T-helper 2 cell treated with Interferon-gamma antibody and Interleukin-4, amounts not matched to agents 5 μg/mL and 100 μg/mL, for 36 hours (primary cell): ENCODE measurements at places on chromosomes 1 and 21.

DNA sequence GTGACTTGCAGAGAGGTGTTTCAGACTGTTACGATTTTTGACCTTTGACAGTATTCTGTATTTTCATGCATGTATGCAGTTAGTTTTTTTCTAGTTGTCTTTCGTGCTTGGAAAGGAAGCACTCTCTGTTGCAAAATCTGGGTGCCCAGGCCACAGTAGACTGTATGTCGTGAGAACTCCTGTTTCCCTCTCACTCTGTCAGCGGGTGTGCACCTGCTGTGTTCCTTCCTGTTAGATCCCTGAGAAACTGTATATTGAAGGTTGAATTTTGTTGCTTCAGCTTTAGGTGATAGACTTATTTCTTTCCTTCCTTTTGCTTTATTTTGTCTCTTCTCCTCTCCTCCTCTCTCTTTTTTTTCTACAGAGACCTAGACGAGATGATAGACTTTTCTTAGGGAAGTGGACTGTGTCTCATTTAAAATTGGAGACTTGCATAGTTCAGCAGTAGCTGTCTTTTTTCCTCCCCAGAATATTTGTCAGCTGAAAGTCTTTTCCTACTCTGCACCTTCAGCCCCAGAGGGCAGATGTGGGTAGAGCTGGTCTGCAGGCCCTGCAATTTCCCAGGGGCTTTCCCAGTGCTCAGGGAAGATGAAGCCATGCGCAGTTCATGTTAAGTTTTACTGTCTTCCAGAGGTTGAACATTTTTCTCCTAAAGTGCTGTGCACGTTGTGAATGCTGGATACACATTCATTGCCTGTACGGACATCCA is 1.4 kb downstream of the TRAPPC10 start:
- DNase-seq = peak; percentile 42

DNA sequence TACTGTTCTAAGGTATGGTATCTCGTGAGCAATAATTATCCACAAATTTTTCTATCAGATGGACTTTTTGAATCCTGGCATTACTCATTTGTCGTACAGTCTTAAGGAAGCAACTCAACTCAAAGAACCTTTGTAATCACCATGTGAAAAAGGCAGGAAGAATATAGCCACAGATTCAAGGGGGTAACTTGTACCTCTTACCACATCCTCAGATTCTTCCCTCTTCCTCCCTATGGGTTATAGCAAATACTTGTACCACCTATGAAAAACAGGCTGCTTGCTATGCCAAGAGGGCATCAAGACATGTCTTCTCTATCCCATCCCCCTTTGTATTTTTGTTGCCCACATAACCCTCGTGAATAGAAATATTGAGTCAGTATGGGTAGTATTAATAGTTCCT is 616.6 kb upstream of the USP24 start:
- DNase-seq = no peak

DNA sequence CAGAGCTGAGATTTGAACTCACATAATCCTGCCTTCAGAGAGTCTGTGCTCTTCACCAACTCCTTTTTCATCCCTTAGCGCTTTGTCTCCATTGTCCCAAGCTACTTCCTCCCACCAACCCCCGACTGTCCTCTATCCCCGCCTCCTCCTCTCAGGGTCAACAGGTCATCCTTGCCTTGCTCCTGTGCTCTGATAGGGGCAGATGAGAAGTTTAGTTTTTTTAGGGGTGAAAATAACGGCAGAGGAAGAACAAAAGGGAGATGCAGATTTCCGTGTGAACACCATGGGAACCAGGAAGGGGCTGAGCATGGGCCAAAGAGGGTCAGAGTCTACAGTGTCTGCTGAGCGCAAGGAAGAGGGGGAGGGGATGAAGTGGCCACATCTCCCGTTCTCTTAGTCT is 31.9 kb downstream of the GLUL start:
- no peak for DNase-seq

GRCh38 chr21:25273959-25274358 is 333.3 kb downstream of the MRPL39 start:
- DNase-seq = no peak

DNA sequence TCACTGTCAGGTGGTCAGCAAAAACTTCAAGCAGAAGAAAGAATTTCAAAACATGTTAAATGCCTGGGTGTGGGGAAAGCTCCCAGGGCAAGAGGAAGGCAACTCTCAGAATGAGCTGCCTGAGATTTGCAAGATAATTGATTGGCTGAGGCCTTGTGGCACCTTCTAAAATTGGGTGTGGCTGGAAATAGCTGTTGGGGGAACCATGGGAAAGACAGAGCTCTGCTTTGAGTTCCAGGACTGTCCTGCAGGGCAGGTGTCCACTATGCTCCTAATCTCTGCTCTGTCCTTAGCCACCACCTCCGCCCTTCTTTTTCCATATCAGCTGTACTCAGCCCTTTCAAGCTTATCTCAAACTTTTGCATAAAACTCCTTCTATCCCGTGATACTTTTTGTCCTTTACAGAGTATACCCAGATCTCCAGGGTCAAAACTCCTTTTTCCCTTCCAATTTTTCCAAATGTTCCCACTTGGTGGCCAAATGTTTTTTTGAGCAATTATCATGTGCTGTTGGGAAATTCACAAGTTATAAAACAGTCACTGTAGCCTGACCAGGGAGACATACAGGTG is 23.8 kb upstream of the PPP2R5A start:
- DNase-seq = no peak

GRCh38 chr1:24643363-24644099 is 429 bp downstream of the SRRM1 start:
- DNase-seq = no peak

GRCh38 chr1:37764888-37765441 is at the start of gene EPHA10:
Gene EPHA10 (minus strand): TSS chr1:37765120. CDS start chr1:37765066, 54 bp downstream.
- no peak for DNase-seq
